Upper lobe of right lung (tissue), 1 donor: ENCODE measurements at places on chromosomes 5 and 9.

DNA sequence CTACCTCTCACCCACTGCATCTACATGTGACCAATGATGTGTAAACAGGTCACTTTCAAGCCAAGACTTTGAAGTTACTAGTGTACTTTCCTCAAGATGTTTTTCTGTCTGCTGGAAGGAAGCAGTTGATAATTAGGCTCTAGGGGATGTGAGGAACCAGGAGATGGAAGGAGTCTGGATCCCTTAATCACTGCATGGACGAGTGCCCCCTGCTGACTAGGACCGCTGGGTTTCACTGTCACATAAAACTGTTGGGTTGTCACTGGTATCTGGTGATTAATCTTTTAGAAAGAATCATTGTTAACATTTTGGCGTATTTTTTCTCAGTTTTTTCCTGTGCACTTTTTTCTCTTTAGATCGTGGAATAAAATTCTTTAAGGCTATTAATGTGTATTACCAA is 79.5 kb downstream of the SREK1 start:
- no peak for DNase-seq

- no peak for DNase-seq
Measured at GRCh38 chr5:15575666-15576065, 75.7 kb downstream of the FBXL7 start.

GRCh38 chr5:135642488-135642870 is 63.7 kb upstream of the CXCL14 start:
- no peak for DNase-seq

DNA sequence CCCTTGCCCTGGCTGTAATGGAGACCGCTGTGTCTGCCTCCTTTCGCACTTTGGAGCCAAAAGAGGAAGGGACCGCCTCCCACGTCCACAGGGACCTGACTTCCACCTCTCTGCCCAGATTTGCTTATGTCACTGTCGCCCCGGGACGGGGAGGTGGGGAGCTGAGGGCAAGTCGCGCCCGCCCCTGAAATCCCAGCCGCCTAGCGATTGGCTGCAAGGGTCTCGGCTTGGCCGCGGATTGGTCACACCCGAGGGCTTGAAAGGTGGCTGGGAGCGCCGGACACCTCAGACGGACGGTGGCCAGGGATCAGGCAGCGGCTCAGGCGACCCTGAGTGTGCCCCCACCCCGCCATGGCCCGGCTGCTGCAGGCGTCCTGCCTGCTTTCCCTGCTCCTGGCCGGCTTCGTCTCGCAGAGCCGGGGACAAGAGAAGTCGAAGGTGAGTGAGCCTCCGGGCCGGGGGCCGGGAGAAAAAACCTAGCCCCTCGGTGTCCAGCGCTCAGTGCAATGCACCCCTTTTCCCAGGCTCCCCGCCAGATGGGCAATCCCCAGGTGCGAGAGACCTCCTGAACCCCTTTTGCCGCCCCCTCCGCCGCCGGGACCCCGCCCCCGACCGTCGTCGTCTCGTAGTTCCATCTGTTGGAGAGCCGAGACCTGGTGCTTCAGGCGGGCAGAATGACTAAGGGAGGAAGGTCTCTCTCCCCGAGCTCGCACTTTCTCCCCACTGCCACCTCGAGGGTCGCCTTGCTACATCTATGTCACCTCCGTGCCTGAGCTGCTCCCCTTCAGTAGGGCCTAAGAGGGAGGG is at the start of gene GPX3:
TSS of gene GPX3 (plus strand) at position 288 of the 807 bp plus-strand sequence. CDS start at position 352, 64 bp downstream.
- DNase-seq = peak; percentile 96

- DNase-seq = no peak
Measured at GRCh38 chr5:107330903-107331302, 339.8 kb downstream of the EFNA5 start.

GRCh38 chr5:33713136-33713765 is 178.5 kb downstream of the ADAMTS12 start:
- DNase-seq = no peak

DNA sequence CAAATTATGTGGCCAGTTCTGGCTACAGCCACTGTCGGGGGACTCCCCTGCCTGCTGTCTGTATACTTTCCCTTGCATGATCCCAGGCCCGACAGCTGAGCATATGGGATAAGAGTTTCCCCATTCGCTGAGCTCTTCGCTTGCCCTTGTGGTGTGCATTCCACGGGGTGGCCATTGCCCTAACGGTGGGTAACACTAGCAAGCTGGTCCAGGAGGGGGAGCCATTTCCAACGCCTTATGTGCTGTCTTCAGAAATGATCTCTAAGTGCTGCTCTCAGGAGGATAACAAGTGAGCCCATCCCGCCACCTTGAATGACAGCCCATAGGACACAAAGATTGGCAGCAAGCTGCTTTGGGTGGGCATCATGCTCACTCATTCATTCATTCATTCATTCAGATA is 190.9 kb downstream of the FSTL4 start:
- no peak for DNase-seq

DNA sequence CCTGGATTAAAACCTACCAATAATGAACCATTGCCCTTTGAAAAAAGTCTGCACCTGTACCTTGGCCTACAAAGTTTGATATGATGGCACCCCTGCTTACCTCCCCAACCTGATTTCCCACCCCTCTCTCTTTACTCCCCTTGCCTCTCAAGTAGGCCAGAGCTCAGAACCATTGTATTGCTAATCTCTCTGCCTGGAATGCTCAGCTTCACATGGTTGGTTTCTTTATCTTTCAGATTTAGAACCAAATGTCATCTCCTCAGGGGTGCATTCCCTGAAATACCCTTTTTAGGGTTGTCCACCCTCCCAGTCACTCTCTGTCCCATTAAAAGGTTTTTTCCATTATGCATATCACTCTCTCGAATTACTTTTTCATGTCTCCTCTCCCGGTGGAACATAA is 116.6 kb upstream of the VCAN start:
- DNase-seq = no peak
